Activated T-cell treated with anti-CD3 and anti-CD28 coated beads, Interleukin-2, amount 50 U/mL, for 72 hours (primary cell): ENCODE measurements at places on chromosomes 1 and 21. TPM values are rescaled to one million over a fixed set of nuclear protein-coding genes. Genes with fewer than 3 reads are reported as not detected.

Gene HSF2BP
- total RNA-seq = 1.9 TPM

Gene C8A
- not detected for total RNA-seq

Gene MMP23B
- 1.5 TPM for total RNA-seq

Gene KLHL17
- total RNA-seq = 22.8 TPM

Gene THEM5
- total RNA-seq = 0.25 TPM

Gene NMNAT2
- not detected for total RNA-seq

Gene PLPPR4
- not detected for total RNA-seq

Gene CRP
- not detected for total RNA-seq

Gene GSTM5
- total RNA-seq = 1.0 TPM

Gene AMPD1
- total RNA-seq = not detected

Gene AIRE
- not detected for total RNA-seq

Gene AUNIP
- total RNA-seq = 9.9 TPM

Gene TTC22
- total RNA-seq = 15.3 TPM

Gene SPATA1
- 2.9 TPM for total RNA-seq

Gene WLS
- total RNA-seq = not detected

Gene OR2G6
- total RNA-seq = not detected

Gene NUAK2
- 5.7 TPM for total RNA-seq

Gene DISC1
- total RNA-seq = 2.9 TPM

Gene SESN2
- 85.3 TPM for total RNA-seq

Gene BARHL2
- not detected for total RNA-seq

Gene CSF3R
- total RNA-seq = 0.79 TPM

Gene SLAMF6
- 41.6 TPM for total RNA-seq

Gene CLDN17
- total RNA-seq = not detected

Gene FCGR3B
- 0.30 TPM for total RNA-seq

Gene KCNQ4
- 0.60 TPM for total RNA-seq

Gene MNDA
- not detected for total RNA-seq

Gene TNNT2
- total RNA-seq = not detected

Gene SPATA45
- not detected for total RNA-seq

Gene CFAP57
- total RNA-seq = 0.76 TPM

Gene PTPRU
- total RNA-seq = 0.83 TPM

Gene CNIH3
- total RNA-seq = 1.4 TPM

Gene KCNJ9
- total RNA-seq = not detected

Gene TMCO4
- 22.1 TPM for total RNA-seq

Gene SAMSN1
- total RNA-seq = 65.4 TPM

Gene ANKRD34A
- total RNA-seq = 3.6 TPM

Gene FAM131C
- total RNA-seq = 0.32 TPM

Gene TINAGL1
- total RNA-seq = not detected
